Dorsolateral prefrontal cortex (tissue), 122 donors: ENCODE measurements at places on chromosomes 13 and 19.

GRCh38 chr13:64455124-64455523 lies 2775.0 kb downstream of the PCDH9 start:
- no peak for DNase-seq

- no peak for DNase-seq
Measured at GRCh38 chr13:50071379-50071778, 56.1 kb downstream of the KCNRG start.

DNA sequence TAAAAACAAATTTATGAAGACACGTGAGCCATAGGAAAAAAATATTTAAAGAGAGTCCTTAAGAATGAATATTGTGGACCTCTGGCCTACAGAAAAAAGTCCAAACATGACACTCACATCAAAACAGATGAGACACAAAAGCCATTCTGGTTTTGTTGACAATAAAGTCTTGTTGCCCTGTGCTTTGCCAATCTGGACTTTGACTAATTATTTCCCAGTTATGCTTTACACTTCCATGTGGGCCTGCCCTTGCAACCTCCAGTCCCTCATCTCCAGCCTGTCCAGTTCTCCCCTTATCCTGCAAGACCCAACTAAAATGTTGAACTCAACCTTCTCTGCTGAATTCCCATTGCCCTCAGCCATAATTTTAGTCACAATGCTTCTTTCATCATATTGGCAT lies 184.5 kb upstream of the SERP2 start:
- no peak for DNase-seq

DNA sequence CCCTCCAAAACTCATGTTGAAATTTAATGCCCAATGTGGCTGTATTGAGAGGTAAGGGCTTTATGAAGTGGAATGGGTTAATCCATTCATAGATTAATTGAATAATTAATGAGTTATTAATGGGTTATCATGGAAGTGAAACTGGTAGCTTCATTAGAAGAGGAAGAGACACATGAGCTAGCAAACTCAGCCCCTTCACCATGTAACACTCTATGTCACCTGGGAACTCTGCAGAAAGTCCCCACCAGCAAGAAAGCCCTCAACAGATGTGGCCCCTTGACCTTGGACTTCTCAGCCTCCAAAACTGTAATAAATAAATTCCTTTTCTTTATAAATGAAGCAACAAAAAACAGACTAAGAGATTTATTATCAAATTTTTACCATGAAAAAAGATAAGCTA lies 223.5 kb downstream of the KLF12 start:
- no peak for DNase-seq

GRCh38 chr13:33015241-33015668 lies 968 bp upstream of the KL start:
- DNase-seq, result no peak

- DNase-seq, result no peak
Measured at GRCh38 chr13:23509781-23510543, 60.2 kb upstream of the TNFRSF19 start.

- DNase-seq, result no peak
Measured at GRCh38 chr13:73254827-73255226, 196.0 kb downstream of the KLF5 start.

- no peak for DNase-seq
Measured at GRCh38 chr13:20161275-20161950, 561 bp upstream of the GJA3 start.

DNA sequence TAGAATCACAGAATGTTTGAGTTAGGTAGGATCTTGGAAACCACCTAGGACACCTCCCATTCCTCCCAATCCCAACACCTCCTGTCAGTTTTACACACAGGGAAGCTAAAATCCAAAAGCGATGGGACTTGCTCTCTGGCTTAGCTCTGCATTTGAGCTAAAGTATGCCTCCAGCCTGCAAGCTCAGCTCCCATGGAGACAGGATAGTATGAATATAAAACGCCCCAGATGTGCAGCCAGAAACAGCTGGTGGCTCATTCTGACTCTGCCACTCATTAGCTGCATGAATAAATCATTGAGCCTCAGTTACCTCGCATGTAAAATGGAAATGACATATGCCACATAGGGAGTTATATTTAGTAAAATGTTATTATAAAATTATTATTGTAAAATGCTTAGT lies 336.0 kb downstream of the SUCLA2 start:
- no peak for DNase-seq

GRCh38 chr13:44307844-44308243 lies 65.8 kb upstream of the SERP2 start:
- DNase-seq, result no peak

- no peak for DNase-seq
Measured at GRCh38 chr19:10544753-10545251, 1.1 kb downstream of the ATG4D start.
